Left kidney (tissue), 8 donors: ENCODE measurements at places on chromosomes 16 and 17.

DNA sequence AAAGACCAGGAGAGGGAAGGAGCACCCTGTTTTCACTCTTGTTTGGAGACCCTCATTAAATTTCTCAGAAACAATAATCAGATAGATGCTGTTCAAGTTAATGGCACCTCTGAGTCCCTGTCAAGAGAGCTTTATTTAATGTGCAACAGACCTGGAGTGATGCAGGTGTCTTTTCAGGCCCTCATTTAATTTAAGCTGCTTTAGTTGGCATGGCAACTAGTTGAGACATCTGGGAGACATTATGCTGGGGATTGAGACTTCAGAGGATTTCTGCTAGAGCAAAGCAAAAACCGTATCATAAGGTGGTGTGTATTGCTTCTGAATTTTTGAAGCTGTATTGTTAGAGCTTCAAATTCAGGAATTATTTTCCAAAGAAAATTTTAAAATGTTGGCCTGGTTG, 108.5 kb downstream of the NLK start:
- DNase-seq, result no peak

DNA sequence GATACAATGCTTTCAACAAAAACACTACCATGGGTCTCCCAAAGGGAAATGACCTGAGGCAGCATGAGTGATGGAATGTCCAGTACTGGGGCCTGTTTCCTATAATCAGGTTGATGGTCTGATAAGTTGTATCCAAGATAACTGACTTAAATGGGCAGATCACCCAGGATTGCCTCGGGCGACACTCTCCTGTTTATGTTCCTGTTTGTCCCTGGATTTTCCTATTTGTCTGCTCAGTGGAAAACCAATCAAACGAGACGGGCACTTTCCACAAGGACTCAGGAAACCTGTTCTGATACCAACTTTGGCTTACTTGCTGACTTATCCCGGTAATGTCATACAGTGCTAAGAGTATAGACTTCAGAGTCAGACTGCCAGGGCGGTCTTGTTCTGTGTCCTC, 27.4 kb downstream of the USP43 start:
- no peak for DNase-seq

DNA sequence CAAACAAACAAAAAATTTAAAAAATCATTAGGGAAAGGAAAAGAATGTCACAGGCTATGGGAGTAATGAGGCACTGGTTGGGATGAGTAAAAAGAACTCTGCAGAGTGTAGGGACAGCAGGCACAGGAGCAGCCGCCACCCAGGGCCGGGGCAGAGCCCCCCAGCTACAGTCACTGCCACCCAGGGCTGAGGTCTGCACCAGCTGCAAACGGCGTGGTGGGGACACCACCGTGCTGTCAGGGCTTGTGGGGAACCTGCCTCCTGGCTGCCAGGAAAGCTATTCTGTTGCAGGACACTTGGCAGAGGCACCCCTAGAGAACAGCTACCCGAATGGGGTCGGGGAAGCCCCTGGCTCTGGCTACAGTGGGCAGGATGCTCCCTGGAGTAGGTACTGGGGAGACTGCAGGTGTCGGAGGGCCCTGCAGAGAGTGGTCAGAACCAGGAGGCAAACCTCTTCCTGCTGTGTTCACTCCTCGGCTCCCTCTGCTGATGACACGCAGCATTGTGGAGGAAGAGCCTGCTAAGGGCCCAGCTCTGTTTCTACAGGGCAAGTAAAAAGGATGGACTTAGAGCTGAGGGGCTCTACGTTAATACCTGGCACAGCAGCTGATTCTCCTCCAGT, 32.3 kb upstream of the CAPN15 start:
- DNase-seq, result no peak

DNA sequence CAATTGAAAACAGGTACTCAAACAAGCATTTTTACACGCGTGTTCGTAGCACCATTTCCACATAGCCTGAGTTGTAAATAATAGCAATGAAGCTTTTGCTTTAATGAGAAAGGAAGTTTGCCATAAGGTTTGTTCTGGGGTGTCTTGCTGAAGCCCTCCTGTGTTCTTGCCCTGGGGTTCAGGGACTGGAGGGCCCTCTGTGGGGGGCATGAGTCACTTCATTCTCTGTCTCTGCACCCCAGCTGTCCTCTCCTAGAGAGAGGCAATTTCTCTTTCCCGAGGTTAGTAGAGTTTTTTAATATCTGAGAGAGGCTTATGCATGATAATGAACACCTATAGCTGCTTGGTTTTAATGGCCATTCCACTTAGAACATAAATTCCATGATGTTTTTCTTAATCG, 9.6 kb downstream of the AFMID start:
- DNase-seq, result no peak

- no peak for DNase-seq
Measured at GRCh38 chr17:16428098-16428882, 12.9 kb downstream of the TRPV2 start.

GRCh38 chr17:79064026-79064425, 10.6 kb upstream of the ENGASE start:
- DNase-seq, result no peak

GRCh38 chr16:85173146-85173980, 61.1 kb upstream of the CIBAR2 start:
- no peak for DNase-seq

DNA sequence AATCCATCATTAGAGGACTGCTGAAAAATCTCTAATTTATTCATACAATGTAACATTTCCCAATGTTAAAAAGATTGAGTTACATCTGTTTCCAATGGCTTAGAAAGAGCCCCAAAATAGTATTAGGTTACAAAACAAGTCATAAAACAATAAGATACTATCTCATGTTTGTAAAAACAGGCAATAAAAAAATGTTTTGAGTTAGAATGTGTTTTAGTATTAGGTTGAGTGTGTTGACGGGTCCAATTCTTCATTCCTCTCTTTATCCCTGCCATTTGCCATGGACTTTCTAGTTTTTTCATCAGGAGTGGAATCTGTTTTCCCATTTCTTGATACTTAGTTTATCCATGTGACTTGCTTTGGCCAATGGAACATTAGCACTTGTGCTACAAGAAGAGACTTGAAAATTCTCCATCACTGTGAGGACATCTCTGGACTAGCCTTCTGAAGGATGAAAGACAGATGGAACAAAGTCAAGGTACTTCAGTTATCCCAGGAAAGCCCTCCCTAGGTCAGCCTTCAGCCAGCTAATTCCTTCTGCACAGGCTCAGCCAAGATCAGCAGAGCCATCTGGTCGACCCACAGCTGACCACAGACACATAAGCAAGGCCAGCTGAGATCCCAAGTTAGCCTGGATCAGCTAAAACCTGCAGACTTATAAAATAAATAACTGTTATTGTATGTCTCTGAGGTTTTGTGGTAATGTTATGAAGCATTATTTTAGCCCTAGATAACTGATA, 83.3 kb downstream of the HS3ST3A1 start:
- DNase-seq, result no peak

DNA sequence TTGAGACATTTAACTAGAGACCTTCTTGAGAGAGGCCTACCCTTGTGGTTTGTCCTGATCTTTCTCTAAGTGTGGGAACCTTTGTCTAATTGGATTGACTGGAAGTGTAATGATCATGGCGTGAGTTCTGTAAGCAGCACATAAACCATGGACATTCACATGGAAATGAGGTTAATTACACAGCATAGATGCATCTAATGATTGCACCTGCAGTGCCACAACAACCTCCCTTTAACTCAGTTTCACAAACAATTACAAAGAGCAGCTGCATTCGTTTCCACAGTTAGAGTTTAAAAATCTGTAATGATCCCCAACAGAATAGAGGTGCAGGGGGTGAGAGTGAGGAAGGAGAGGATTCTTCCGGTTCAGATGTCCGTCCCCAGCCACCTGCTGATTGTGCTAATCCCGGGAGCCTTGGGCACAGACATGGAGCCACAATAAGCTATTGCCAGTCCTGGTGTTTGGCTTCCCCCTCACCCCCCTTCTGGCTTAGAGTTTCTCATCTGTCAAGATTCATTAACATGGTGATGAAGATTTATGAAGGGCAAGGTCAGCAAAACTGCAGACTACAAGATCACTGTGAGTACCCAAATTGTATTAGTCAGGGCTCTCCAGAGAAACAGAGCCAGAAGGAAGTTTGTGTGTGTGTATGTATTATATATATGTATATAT, 659.2 kb upstream of the SOX9 start:
- DNase-seq, result no peak

DNA sequence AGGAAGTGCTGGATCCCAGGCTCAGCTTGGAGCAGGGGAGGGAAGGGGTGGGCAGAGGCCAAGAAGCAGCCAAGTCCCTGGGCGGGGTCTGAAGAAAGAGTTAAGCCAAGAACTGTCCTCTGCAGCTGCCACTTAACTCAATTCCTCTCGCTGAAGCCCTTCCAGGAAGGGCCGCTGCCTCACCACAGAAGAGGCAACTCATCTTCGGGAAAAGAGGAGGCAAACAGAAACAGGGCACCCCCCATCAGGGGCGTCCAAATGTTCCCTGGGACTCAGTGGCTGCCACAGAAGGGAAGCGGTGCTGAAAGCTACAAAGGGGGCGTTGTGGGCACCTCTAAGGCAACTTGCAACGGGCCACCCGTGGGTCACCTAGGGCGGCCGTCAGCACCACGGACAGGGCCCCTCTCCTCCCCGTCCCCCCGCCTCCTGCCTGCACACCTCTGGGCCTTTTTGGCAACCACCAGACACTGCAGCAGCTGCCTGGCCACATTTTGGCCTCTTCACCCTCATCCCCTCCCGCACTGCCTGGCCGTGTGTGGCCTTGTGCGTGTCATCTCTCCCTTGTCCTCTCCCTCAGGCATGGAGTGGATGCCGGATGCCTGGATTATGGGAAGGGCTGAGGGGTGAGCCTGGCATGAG, 2.5 kb downstream of the TLCD3B start:
- DNase-seq, result peak; percentile 31

DNA sequence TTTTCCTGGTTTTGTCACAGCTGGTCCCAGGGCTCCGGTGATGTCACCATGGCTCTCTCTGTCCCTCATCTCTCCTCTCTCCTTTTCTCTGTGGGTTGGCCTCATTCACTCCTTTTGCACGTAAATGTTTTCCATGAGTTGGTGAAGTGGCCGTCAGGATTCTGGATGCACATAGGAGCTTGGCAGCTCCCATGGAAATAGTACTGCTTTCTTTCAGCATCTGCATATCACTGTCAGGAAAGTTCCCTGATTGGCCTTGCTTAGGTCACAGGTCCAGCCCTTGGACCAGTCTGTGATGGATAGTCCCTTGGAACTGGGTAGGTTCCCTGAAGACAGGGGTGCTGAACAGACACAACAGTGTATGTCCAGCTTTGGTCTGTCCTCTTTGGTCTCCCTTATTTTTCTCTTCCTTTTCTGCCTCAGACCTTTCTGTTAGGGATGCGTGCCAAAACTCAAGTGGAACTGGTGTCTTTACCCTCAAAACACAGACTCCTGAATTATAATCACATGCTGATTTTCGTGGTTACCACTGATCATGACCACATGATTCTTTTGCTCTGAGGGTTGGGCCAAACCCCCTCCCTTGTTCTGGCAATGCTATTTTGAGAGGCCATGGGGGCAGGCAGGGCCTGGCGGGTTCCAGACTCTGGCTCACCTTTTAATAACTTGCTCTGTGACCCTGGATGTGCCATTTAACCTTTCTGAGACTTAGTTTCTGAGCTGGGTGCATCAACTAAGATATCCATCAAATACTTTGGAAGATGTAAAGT, 99.0 kb downstream of the MSI2 start:
- DNase-seq, result no peak

GRCh38 chr17:28712032-28712704, 480 bp upstream of the PROCA1 start:
- no peak for DNase-seq

DNA sequence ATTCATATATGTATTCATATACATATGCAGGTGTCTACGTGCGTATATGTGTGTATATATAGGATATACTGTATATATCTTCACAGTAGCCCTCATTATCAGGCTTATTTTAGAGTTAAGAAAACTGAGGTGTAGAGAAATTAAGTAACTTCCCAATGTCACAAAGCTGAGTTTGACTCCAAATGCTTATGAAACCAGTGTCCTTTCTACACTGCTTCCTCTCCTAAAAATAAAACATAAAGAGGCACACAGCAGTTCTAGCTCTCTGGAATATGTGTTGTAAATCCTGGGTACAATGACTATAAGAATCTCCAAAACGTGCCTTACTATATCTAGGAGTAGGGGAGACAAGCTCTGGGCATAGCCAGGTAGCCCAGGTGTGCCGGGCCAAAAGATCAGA, 40.0 kb upstream of the CCL1 start:
- DNase-seq, result no peak

DNA sequence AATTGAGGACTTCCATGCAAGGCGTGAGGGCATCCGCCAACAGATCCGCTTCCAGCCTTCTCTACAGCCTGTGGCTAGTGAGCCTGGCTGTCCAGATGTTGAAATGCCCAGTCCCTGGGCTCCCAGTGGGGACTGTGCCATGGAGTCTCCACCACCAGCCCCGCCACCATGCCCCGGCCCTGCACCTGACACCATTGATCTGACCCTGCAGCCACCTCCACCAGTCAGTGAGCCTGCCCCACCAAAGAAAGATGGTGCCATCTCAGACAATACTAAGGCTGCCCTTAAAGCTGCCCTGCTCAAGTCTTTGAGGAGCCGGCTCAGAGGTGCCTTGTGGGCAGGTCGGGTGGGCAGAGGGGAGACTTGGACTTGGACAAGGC, 3.1 kb downstream of the MAPK7 start:
- DNase-seq, result no peak

- DNase-seq, result no peak
Measured at GRCh38 chr17:75664099-75664549, 2.8 kb downstream of the RECQL5 start.

- peak; percentile 55 for DNase-seq
Measured at GRCh38 chr16:89924297-89924924, 1.3 kb downstream of the TUBB3 start.

DNA sequence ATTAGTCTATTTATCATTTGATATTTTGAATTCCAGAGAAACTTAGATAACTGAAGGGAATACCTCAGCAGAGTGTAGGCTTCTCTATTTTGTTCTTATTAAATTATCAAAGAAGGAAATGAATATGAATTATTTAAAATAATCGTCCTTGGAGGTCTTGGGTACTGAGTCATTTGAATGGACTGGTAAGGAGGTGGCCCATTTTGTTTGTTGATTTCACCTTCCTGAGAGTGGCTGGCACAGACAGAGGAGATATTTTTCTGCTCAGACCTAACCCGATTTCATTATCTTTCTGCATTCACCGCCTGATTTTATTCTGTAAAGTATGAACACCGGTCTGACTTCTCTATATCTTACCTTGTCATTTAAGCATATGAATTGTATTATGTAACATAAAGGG, 88.0 kb downstream of the USP22 start:
- DNase-seq, result no peak

GRCh38 chr16:89581861-89582563, 6.5 kb downstream of the CPNE7 start:
- DNase-seq, result no peak

GRCh38 chr16:30870904-30871303, 23.0 kb downstream of the BCL7C start:
- DNase-seq, result no peak

- no peak for DNase-seq
Measured at GRCh38 chr17:31078290-31078689, 16.5 kb upstream of the NF1 start.
